ENCODE measurements at places on chromosomes 6 and 20. TPM values are rescaled to one million over a fixed set of nuclear protein-coding genes. Genes with fewer than 3 reads are reported as not detected.

- no peak for DNase-seq
These were observed 817 bp upstream of the SLCO4A1 start for GRCh38 chr20:62641321-62642050.

- peak; percentile 70 for DNase-seq
These were observed 464.4 kb upstream of the CHD6 start for GRCh38 chr20:42082611-42083010.

FOXS1 gene
- 5.0 TPM for polyA plus RNA-seq

GRCh38 chr6:43052225-43052841 lies 1.3 kb downstream of the CUL7 start:
- no peak for DNase-seq

SULF2 gene
- 11.7 TPM for polyA plus RNA-seq

DNA sequence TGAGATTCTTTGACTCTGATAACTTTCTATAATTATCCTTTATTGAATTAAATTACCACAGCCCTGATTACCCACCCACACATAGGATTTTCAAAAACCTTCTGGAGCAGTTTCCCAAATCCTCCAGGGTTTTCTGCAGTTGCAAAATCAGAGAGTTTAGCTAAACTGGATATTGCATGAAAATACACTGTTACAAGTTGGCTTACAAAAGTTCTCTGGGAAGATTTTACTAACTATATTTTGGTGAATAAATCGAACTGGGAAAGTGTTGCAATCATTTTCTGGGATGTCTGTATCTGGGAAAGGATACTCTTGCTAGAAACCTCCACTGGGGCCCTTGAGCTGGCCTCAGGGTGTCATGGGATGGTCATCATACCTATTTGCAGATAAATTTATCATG lies 97.6 kb upstream of the STMND1 start:
- no peak for DNase-seq

DNA sequence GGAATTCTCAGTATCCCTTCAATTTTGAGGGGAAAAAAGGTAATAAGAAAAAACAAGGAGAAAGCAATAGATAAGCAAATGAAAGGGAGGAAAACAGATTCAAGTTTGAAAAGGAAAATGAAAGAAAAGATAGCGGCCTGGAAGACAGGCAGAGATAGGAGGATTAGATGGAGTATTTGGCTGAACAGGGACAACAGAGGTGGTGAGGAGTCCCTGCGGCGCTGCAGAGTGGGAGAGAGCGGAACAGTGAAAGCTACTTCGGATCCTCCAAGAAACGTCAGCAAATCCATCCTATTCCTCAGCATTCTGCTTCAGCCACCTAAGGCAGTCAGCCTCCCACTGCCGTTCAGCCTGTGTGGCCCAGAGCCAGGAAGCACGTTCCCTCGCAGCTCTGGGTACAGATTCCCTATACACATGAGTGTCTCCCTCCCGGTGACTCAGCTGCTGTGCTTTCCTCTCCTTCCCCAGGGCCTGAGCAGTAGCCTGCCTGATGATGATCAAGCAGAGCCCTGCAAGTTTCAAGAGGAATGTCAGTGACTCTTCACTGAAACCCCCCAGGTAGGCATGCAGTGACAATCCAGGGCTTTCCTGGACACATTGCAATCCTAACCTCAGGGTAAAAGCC lies 43.4 kb upstream of the CDYL start:
- peak; percentile 32 for DNase-seq

GRCh38 chr6:116695401-116695800 lies 14.4 kb downstream of the KPNA5 start:
- no peak for DNase-seq

DNA sequence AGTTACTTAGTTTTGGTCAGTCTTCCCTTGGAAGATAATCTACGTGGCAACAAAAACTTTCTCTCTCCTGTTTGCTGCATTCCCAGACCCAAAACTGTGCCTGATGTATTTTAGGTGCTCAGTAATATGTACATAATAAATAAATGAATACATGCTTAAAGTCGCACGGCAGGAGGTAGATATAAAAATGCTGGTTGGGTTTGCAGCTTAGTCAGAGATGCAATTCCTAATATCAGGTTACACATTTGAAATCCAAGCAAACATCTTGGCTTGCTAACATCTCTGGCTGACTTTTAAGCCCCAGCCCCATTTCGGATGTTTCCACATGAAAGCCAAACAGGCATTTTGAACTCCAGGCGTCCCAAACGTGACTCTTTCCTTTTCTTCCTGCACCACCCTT lies 91.0 kb downstream of the KCNQ5 start:
- no peak for DNase-seq

CTAGE9 gene
- not detected for polyA plus RNA-seq

FAM83B gene
- polyA plus RNA-seq: 7.9 TPM

- DNase-seq: no peak
These were observed 85.7 kb downstream of the DST start for GRCh38 chr6:56556751-56557540.

LHFPL5 gene
- not detected for polyA plus RNA-seq

- no peak for DNase-seq
These were observed 67.2 kb downstream of the TCP11 start for GRCh38 chr6:35073766-35074471.

PHF3 gene
- 70.6 TPM for polyA plus RNA-seq

PRDM13 gene
- not detected for polyA plus RNA-seq
